Large intestine (tissue), 12 donors: ENCODE measurements at places on chromosomes 1 and 21.

GRCh38 chr21:15498455-15498854 lies 231.3 kb upstream of the USP25 start:
- DNase-seq, result no peak

GRCh38 chr1:218529646-218530300 lies 184.6 kb downstream of the TGFB2 start:
- no peak for DNase-seq

GRCh38 chr1:173561263-173561662 lies 41.6 kb downstream of the SLC9C2 start:
- DNase-seq, result no peak

- DNase-seq, result no peak
Observed at GRCh38 chr1:206509612-206510257, 2.4 kb downstream of the RASSF5 start.

DNA sequence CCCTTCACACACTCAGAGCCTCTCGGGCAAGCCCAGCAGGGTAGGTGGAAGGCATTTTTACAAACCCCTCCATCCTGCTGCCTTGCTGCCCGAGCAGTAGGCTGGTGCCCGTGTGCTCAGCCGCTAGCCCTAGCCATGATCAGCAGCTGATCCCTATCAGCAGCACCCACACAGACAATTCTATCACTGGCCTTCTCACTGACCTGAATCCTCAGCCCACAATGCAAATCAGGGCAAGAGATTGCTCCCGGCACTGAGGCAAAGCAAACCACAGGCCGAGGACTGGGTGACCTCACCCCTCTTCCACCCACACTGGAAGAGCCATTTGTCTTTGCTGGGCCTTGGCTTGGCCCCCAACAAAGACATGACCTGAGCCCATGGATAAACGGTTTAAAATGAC lies 895 bp upstream of the PDZK1 start:
- DNase-seq, result no peak

- no peak for DNase-seq
Observed at GRCh38 chr1:67405473-67406245, 24.5 kb downstream of the SERBP1 start.

GRCh38 chr1:41241354-41241748 lies 755 bp downstream of the SCMH1 start:
- DNase-seq, result peak; percentile 54

- DNase-seq, result no peak
Observed at GRCh38 chr1:215583185-215583749, 16.2 kb downstream of the KCTD3 start.

- no peak for DNase-seq
Observed at GRCh38 chr1:41864471-41865040, 54.2 kb downstream of the HIVEP3 start.

DNA sequence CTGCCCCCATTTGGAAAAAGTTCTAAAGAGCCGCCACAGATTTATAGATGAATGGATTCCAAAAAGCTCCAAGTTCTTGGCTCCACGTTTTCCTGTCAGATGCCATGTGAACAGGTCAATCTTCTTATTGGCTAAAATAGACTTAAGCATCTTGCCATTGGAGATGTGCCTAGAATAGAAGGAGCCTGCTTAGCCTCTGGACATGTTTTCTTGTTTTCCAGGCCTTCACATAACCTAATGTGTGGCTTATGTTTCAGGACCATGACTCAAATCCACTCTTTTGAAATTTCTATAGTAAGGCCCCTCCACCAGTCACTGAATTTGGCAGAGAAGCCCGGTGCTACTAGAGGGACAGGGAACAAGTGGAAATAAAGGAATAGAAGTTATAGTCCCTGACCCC lies 31.5 kb downstream of the PHC2 start:
- DNase-seq, result no peak

DNA sequence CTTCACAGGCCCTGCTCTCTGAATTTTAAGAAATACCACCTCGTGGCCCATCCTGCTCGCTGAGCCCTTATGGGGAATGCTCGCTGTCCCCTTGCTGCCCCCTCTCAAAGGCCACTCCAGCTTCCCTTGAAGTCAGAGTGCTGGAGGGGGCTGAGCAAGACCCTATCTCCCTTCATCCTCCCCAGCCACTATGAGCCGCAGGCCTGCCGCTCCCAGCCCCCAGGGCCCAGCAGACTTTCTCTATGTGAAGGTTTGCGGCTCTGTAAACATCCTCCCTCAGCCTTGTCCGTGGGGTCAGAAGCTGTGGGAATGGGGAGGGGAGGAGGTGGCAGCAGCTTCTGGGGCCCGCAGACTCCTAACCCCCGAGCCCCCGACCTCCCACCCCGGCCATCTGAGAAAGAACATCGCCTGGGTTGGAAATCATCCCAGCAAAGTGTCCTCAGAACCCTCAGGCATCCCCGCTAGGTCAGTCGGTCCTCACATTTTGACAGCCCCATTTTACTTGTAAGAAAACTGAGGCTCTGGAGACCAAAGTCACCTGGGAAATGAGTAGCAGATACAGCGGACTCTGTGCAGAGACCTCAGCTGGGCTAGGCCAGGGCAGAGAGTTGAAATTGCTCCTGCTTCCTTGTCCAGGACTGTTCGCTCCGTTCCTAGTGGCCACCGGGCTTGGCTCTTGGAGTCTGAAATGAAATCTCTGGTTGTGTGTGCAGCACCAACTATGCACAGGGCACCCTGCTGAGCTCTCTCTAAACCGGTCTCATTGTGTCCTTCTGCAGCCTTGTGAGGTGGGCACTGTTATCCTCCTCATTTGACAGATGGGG lies 4.4 kb downstream of the KCNQ4 start:
- DNase-seq, result no peak

DNA sequence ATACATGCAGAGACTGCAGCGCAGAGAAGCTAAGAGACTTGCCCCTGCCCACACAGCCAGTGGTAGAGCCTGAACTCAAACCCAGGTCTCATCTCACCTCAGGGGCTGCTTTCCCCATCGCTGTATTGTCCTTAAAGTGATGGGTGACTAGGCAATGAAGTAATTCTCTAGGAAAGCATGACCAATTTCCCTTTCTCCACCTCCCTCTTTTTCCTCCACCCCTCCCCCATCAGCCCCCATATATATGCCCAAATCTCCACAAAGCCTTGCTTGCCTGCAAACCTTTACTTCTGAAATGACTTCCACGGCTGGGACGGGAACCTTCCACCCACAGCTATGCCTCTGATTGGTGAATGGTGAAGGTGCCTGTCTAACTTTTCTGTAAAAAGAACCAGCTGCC lies at the start of gene IL24:
Gene IL24 (plus strand): TSS at position 269 of the 400 bp plus-strand sequence. CDS start 390 bp downstream, outside the sequence.
- no peak for DNase-seq

DNA sequence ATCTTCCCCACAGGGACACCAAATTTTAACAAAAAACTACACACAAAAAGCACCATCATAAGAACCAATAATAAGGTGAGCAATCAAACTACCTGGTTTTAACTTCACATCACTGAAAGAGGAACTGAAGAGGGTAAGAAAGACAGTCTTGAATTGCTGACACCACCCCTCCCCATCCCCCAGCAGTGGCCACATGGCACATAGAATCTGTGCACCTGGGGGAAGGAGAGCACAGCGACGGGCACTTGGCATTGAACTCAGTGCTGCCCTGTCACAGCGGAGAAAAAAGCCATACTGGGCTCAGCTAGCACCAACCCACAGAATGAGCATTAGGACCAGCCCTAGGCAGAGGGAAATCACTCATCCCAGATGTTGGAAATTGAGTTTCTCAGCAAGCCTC lies 640.0 kb upstream of the ADGRL2 start:
- no peak for DNase-seq

- DNase-seq, result no peak
Observed at GRCh38 chr1:83889707-83890106, 109.2 kb downstream of the TTLL7 start.

- no peak for DNase-seq
Observed at GRCh38 chr1:208190784-208191183, 53.4 kb downstream of the PLXNA2 start.
